Stimulated activated CD4-positive, alpha-beta T cell treated with anti-CD3 and anti-CD28 coated beads, Interleukin-2, amount 100 ng/mL, for 48 hours (primary cell): ENCODE measurements at places on chromosomes 7 and 10.
A peak's percentile ranks its signal among the peaks of the same experiment; 100 is the strongest.

GRCh38 chr7:23254051-23254681, 7.6 kb downstream of the GPNMB start:
- no peak for DNase-seq

DNA sequence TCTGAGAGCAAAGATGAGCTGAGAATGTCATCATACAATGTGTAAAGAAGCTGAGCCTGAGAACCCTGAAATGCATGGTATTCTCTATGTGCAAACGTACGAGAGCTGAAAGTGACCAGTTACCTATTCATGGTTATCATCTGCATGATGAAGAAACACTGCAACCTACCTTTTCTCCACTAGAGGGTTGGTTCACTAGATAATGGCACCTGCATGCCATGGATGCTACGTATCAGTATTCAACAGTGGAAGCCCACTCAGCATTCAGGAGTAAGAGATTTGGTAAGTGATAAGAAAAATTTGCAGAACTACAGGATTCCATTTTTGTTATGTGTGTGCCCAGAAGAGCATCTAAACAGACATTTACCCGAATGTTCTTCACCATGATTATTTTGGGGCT, 145.4 kb downstream of the PTPRN2 start:
- no peak for DNase-seq

DNA sequence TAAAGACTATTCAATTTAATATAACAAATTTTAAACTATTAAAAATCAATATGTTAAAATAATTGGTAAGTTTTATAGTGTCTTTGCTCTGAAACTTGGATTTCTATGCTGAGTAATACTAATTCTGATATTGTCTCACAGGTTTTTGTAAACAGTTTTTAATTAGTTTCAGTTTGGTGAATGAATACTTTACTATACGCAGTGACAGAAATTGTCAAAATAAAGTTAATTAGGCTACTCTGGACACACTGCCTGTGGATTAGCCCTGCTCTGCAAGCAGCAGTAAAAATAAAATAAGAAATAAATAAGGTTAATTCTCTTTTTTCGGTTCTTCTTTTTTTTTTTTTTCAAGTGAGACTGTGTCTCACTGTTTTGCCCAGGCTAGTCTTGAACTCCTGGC, 105.3 kb downstream of the ANKRD61 start:
- no peak for DNase-seq

- no peak for DNase-seq
These were observed 820 bp upstream of the NRG3 start for GRCh38 chr10:81873932-81874816.

DNA sequence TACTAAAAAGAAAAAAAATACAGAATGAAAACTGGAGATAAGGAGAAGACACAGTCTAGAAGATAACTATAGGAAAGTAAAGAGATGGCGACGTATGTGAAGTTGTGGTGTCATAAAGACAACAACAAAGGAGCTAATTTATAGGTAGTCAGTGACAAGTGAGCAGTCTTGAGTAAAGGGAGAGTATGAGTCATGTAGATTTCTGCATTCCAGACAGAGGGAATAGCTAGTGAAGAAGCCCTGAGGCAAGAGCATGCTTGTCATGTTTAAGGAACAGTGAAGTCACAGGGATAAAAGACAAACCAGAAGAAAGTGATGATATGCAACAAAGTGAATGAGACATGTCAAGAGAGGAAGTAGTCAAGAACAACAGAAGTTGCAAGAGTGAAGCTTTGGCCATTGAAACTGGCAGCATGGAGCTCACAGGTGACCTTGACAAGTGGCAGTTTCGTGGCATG, 2.3 kb upstream of the MIOS start:
- DNase-seq, result no peak

GRCh38 chr7:155896531-155897263, 84.4 kb upstream of the SHH start:
- no peak for DNase-seq

DNA sequence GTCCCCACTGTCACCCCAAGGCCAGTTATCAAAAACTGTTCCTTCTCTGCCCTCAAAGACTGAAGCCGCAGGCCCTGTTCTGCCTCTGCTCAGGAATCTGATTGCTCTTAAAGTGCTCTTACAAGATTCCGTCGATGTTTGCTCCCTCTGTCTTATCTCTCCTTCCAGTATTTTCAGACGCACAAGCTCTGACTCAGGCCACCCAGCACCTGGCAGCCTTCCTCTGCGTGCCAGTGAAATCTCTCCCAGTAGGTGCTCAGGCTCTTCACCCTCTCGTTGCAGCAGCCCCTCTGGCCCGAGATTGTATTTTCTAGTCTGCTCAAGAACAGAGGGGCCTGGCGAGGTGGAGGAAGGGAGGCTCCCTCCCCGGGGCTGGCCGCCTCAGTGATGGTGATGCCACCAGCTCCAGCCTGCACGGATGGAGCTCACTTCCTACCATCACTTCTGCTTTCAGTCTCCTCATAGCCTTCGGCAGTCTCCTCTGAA, 276.2 kb downstream of the USP6NL start:
- no peak for DNase-seq

DNA sequence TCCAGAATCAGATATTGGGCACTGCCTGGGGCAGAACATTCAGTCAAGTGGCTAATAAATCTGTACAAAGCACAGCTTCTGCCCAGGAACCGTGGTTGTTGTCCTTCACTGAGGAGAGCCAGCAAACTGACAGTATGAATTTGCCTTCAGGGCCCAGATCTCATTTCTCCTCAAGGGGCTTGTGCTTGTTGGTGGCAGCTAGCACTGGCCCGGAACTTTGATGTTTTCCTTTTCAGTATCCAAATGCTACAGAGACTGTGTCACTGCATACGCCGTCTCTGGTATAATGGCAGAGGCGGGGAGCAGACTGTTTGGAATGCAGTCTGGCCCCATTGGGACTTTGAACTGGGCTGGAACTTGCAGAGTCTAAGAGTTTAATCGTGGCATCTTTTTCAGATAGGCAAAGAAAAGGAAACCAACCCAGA, 30.4 kb upstream of the ADD3 start:
- no peak for DNase-seq

DNA sequence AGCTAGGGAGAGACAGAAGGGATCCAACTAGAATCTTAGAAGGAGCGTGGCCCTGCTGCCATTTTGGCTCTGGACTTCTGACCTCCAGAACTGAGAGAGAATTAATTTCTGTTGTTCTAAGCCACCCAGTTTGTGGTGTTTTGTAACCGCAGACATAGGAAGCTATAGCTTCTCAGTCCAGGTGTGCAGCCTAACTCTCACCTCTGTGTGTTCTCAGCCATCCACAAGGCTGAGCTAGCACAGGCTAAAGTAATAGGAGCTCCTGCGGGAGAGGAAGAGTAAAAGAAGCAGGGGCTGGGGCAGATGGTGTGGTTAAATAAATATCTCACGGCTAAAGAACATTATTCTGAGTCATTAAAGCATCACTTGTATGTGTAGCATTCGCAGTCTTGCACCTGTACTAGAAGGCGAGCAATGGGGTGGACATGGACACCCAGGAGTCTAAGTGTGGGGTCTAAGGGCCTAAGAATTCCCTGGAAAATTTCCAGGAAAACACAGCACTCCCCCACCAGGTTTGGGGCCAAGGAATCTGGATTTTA, 94.1 kb downstream of the AOAH start:
- DNase-seq, result no peak

GRCh38 chr7:90383861-90384260, 19.4 kb upstream of the CLDN12 start:
- no peak for DNase-seq

GRCh38 chr10:63573068-63573697, 52.0 kb downstream of the REEP3 start:
- DNase-seq, result no peak

- no peak for DNase-seq
These were observed 118.5 kb upstream of the HABP2 start for GRCh38 chr10:113434315-113434714.

DNA sequence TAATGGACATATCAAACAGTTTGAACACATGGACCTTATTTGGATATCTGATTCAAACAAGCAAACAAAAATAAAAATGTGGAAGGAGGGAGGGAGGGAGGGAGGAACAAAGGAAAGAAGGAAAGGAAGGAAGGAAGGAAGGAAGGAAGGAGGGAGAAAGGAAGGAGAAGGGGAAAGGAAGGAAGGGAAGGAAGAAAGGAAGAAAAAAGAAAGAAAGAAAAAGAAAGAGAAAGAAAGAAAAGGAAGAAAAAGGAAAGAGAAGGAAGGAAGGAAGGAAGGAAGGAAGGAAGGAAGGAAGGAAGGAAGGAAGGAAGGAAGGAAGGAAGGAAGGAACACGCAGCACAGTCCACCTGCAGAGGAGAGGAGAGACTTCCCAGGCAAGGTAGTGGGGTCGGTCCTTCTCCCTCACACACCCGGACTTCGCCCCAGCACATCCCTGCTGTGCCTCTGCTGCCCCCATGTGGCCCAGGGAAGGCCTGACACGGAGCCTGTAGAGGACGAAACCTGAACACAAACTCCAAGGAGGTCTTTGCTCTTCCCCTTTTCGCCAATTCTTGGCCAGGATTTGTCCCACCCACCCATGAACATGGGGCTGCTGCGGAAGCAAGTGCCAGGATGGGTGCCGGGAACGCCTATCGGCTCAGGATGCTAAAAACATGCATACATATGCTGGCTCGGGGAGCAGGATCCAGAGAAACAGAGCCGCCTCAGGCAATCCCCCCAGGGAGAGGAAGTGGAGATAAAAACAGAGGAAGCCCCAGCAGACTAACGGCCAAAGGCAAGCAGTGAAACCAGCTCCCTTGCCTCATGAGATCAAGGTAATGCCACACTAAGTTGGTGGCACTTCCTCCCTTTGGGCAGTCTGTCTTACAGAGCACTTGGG, 52.3 kb upstream of the DGKI start:
- DNase-seq, result peak; percentile 80

DNA sequence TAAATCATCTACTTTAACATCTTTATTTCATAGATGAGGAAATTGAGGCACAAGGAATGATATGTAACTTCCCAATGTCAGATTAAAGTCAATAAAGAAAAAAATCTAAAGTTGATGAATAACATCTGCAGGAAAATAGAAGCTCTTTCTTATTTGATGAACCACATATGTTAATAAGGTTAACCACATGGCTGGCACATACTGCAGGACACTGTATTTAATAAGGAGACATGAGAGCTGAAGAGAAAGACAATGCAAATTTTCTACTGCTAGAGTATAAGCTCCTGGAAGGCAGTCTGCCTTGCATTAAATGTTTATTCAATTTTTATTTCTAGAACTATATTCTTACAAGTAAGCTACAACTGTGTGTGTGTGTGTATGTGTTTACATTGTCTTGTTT, 4.4 kb downstream of the RAB11FIP2 start:
- DNase-seq, result no peak

DNA sequence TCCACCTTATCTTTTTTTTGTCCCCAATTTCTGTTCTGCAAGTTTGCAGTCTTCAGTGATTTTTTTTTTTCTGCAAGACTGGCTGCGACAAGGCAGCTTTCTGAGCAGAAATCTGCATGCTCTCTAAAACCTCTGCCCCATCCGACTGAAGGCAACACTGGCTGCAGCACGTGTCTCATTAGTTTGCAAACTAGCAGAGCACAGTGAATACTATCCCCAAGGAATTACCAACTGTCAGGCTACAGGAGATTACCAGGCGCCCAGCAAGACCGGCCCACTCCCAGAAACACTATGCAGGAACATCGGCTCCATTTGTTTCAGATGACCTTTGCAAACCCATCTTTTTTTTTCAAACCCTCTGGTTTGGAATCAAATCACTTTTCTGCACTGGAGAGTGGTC, 538.8 kb downstream of the SORCS1 start:
- no peak for DNase-seq

- no peak for DNase-seq
These were observed 50.3 kb upstream of the CXCL12 start for GRCh38 chr10:44435196-44435595.

GRCh38 chr7:108001764-108002725, 916 bp downstream of the LAMB1 start:
- DNase-seq, result no peak

DNA sequence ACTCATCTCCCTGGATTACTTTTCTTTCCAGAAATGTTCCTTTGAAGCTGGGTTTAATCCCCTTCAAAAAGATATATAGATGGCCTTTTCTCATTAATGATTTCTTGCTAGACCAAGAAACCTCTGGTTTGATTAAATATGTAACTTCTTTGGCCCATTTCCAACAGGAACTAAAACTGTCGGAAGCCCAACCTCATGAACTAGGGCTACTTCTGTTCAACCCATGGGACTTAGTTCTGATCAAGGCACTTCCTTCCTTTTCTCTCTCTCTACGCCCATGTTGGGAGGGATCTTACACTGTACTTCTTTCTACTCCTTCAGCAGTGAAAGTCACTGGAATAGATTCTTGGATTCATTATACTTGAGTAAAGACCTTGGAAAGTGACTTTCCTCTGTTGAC, 83.6 kb downstream of the TMEM106B start:
- no peak for DNase-seq

DNA sequence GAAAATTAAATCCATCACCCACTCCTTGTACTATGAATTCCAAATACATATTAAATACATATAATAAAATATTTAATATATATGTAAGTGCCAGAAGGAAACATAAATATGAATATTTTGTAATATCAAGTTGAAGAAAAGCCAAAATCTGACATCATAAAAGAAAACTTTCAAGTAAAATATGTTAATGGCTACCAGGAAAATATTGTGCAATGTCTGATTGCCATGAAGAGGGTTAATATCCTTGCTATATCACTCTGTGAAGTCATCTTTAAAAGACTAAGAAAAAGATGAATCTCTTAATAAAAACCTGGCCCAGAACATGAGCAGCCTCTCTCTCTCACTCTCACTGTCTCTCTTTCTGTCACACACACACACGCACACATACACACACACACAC, 130.2 kb downstream of the EGFR start:
- no peak for DNase-seq

- DNase-seq, result no peak
These were observed 110.8 kb downstream of the ARHGAP22 start for GRCh38 chr10:48494073-48494472.

DNA sequence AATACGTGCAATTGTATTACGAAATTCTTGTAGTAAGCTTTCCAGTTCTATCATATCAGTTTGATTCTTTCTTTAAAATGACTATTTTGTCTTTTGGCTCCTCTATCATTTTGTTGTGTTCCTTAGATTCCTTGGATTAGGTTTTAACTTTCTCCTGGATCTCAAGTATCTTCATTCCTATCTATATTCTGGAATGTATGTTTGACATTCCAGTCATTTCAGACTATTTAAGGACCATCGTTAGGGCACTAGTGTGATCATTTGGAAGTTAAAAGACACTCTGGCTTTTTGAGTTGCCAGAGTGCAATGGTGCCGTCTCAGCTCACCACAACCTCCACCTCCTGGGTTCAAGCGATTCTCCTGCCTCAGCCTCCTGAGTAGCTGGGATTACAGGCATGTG, 45.7 kb upstream of the SFTPD start:
- no peak for DNase-seq

GRCh38 chr7:19920705-19921104, 147.3 kb upstream of the TMEM196 start:
- no peak for DNase-seq

DNA sequence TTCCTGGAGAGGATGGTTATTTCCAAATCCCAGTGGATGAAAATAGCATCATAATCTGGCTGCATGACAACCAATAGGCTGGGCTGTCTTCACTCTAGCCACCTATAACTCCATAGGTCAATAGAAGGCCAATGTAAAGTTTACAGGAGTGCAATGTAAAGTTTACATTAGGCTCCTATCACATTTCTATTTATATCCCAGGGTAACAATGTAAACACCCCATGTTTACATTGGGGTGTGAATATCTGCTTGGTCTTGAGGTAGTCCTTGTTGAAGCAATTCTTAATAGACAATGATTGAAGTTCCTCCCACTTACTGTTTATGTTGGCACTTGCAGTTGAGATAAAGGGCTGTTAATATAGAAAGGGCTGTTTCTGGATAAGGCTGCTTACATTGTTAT, 21.5 kb downstream of the CH25H start:
- DNase-seq, result no peak

- DNase-seq, result no peak
These were observed 34.0 kb downstream of the CDK6 start for GRCh38 chr7:92802406-92802805.
